ENCODE measurements at places on chromosomes 5 and 9. TPM values are rescaled to one million over a fixed set of nuclear protein-coding genes. Genes with fewer than 3 reads are reported as not detected.

HAVCR2 gene
- total RNA-seq = 13.7 TPM

LCN9 gene
- total RNA-seq = not detected

RFX3 gene
- total RNA-seq = 11.3 TPM

FBP2 gene
- total RNA-seq = not detected

PCDHB9 gene
- total RNA-seq = 3.5 TPM

PLAC8L1 gene
- total RNA-seq = not detected

FAM221B gene
- total RNA-seq = not detected

DUSP1 gene
- 1,659 TPM for total RNA-seq

KLHL3 gene
- total RNA-seq = 4.4 TPM

MSX2 gene
- total RNA-seq = 0.75 TPM

FOXD4L3 gene
- not detected for total RNA-seq

GRM6 gene
- total RNA-seq = not detected

LMAN2 gene
- 164 TPM for total RNA-seq

IL5 gene
- total RNA-seq = not detected

CLINT1 gene
- total RNA-seq = 101 TPM

TIGD6 gene
- total RNA-seq = 3.3 TPM

DDX4 gene
- not detected for total RNA-seq

CYSRT1 gene
- 0.38 TPM for total RNA-seq

SECISBP2 gene
- 51.2 TPM for total RNA-seq

DNAJB5 gene
- 9.3 TPM for total RNA-seq

MYO10 gene
- 12.1 TPM for total RNA-seq

MZB1 gene
- total RNA-seq = 1.6 TPM

WASHC1 gene
- 12.6 TPM for total RNA-seq

ARL10 gene
- total RNA-seq = 7.2 TPM

PGM5 gene
- total RNA-seq = 19.9 TPM

AGXT2 gene
- not detected for total RNA-seq

PLPPR1 gene
- total RNA-seq = not detected

DOLK gene
- total RNA-seq = 13.3 TPM

FUT7 gene
- not detected for total RNA-seq

CXCL14 gene
- 38.9 TPM for total RNA-seq

ECSCR gene
- 57.4 TPM for total RNA-seq

SLC36A1 gene
- 20.3 TPM for total RNA-seq

DOCK2 gene
- 47.1 TPM for total RNA-seq

F2R gene
- 10.4 TPM for total RNA-seq

SMIM33 gene
- not detected for total RNA-seq

ISL1 gene
- 1.4 TPM for total RNA-seq

SPAG8 gene
- 0.65 TPM for total RNA-seq

ATOX1 gene
- 81.5 TPM for total RNA-seq

SREK1IP1 gene
- 10.9 TPM for total RNA-seq

MLLT3 gene
- 17.8 TPM for total RNA-seq

PDE6A gene
- not detected for total RNA-seq

FOXD4 gene
- total RNA-seq = 0.47 TPM

IFNA4 gene
- not detected for total RNA-seq

TIFAB gene
- total RNA-seq = not detected

RASGRF2 gene
- total RNA-seq = 45.9 TPM

CAMLG gene
- 40.4 TPM for total RNA-seq

MEGF10 gene
- 0.74 TPM for total RNA-seq

TRIM36 gene
- total RNA-seq = 0.63 TPM

GALNT12 gene
- total RNA-seq = 4.7 TPM

PCDHB4 gene
- 3.2 TPM for total RNA-seq

NSUN2 gene
- 40.2 TPM for total RNA-seq

IL3 gene
- total RNA-seq = not detected

CDX1 gene
- total RNA-seq = not detected
